NCI-H1694 (cell line): ENCODE measurements at places on chromosomes 7 and 10.

DNA sequence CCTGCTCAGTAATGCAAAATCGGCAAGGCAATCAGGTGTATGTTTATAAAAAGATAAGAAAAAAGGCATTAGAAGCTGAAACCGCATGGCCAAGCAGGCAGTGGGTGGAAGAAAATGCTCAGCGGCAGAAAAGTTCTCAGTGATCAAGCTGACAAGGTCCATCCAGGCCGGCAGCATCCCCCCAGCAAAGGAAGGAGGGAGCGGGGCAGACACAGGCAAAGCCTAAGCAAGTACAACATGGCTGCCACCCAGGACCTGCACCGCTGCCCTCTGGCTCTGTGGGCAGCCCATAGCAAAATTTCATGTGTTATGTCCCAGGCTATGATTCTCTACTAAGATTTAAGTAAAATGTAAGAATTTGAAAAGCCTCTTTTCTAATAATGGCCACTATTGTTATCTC is 45.4 kb downstream of the MRPS24 start:
- DNase-seq, result no peak

GRCh38 chr7:143002106-143002505 is 24.8 kb downstream of the OR9A2 start:
- no peak for DNase-seq

GRCh38 chr7:92973293-92973731 is 136.9 kb upstream of the CDK6 start:
- DNase-seq, result no peak

GRCh38 chr10:119364645-119365600 is 157.6 kb downstream of the GRK5 start:
- DNase-seq, result no peak

DNA sequence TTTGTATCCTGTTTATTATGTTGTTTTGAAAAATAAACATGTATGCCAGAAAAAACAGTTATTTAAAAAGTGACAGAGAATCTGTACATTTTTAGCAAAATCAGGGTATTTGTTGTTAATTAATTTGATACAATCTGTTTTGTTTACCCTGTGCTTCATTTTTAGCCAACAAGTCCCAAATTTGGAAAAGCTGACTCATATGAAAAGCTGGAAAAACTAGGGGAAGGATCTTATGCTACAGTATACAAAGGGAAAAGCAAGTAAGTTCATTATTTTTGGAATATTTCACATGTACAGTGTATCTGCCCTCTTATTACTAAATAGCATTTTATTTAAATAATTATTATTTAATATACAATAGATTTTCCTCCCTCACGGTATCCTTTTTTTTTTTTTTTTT is 151.4 kb downstream of the CDK14 start:
- no peak for DNase-seq

DNA sequence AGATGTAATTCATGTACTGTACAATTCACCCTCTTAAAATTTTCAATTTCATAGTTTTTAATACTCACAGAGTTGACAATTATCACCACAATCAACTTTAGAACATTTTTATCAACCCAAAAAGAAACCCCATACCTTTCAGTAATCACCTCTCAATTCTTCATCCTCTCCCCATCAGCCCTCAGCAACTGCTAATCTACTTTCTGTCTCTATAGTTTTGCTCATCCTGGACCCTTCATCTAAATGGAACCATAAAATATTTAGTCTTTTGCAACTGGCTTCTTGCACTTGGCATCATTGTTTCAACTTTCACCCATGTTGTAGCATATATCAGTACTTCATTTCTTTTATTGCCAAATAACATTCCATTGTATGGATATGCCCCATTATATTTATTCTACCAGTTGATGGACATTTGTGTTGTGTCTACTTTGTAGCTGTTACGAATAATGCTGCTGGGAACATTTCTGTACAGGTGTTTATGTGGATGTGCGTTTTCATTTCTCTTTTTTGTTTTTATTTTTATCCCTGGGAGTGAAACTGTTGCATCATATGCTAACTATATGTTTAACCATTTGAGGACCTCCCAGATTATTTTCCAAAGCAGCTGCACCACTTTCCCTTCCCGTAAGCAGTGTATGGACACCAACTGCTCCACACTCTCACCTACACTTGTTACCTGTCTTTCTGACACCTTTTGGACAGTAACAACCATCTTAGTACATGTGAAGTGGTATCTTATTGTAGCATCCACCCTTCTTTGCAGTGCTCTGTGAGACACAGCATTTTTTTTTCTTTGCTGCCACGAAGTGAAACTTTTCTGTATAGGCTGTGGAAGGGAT is 65.4 kb upstream of the APBB1IP start:
- DNase-seq, result no peak

GRCh38 chr7:936386-937054 is 18.0 kb downstream of the ADAP1 start:
- DNase-seq, result no peak

DNA sequence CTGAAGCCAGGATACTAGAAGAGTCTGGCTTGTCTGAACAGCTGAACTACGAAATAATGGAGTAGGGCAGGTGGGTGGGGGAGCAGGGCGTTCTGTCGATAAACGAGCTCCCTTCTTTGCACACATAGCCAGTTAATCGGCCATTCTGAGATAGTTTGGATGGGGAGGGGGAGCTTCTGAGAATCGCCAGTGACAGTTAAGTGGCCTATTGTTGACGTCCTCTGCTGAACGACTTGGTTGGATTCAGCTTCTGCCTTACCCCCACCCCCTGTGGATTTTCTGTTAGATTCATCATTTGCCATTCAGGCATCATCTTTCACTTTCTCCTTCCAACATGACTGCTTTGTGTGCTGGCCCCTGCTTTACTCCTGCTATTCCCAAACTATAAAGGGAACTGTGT is 520 bp downstream of the CPA5 start:
- no peak for DNase-seq

DNA sequence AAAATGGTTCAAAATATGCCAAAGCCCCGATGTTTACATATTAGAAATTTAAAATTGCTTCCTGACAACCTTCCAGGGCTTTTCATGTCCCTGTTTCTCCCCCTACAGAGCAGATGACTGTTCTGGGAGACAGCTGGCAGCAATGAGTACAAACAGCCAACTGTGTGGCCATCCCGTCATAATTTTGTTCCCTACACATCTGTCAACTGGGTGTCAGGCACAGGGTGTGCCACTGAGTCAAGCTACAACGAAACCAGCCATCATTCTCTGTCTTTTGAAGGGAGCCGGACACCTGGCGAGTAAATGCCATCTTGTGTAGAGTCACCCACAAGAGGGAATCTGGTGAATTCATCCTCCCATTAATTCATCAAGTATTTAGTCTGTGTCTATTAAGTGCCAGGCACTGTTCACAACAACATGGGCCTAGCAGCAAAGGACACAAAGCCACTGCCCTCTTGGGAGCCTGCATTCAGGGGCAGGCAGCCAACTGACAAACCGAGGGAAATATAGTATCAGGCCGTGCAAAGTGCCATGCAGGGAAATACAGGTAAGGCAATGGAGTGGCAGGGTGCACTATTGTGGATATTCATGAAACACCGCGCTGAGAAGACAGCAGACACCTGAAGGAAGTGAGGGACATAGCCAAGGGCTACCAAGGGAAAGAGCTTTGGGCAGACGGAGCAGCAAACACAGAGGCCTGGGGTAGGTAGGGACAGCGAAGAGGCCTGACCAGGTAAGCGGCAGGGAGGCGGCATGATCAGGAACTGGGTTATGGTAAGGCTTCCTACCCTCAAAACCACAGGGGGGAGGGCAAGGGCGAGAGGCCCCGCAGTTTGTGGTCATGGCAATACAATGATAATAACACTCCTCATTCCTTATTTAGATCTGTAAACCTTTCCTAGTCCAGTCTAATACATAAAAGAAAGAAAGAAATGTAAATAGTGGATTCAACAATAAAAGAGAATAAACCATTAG is 213.6 kb downstream of the FAM107B start:
- DNase-seq, result peak; percentile 57

- DNase-seq, result no peak
Observed at GRCh38 chr7:132755538-132756483, 179.5 kb upstream of the PLXNA4 start.

GRCh38 chr10:924524-924859 is 7.0 kb downstream of the LARP4B start:
- no peak for DNase-seq

DNA sequence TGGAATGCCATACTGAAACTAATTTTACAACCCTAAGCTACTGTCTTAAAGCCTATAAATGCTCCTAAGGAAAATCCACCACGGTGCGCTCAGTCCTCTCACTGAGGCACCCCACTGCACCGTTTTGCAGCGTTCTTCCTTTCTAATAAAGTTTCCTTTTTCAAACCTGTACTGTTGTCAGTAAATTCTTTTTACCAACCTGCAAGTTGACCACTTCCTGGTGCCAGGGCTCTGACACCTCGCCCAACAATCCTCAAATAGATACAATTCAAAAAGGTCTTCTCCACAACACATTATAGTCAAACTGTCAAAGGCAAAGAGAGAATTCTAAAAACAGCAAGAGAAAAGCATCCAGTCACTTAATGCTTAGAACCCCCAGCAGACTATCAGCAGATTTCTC is 42.8 kb downstream of the HERPUD2 start:
- DNase-seq, result no peak

GRCh38 chr7:130381468-130382312 is 1.4 kb downstream of the CPA1 start:
- no peak for DNase-seq

DNA sequence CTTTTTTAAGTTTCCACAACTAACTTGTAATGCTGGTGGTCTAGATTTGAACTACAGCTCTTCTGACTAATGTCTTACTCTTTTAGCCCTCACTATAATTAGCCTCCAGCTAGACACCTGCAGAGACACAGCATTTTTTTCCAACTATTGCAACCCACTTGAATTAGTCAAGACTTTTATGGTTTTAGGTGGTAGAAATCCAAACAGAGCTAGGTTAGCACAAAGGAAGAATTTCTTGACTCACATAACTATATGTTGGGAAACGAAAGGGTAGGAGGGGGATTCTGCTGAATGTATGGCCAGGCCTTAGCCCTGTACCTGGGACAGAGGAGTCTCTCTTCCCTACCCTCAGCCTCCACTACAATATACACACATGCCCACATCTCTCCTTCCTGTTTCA is 586.1 kb downstream of the INHBA start:
- DNase-seq, result no peak

GRCh38 chr10:72043016-72043834 is 45.1 kb downstream of the SPOCK2 start:
- DNase-seq, result no peak

DNA sequence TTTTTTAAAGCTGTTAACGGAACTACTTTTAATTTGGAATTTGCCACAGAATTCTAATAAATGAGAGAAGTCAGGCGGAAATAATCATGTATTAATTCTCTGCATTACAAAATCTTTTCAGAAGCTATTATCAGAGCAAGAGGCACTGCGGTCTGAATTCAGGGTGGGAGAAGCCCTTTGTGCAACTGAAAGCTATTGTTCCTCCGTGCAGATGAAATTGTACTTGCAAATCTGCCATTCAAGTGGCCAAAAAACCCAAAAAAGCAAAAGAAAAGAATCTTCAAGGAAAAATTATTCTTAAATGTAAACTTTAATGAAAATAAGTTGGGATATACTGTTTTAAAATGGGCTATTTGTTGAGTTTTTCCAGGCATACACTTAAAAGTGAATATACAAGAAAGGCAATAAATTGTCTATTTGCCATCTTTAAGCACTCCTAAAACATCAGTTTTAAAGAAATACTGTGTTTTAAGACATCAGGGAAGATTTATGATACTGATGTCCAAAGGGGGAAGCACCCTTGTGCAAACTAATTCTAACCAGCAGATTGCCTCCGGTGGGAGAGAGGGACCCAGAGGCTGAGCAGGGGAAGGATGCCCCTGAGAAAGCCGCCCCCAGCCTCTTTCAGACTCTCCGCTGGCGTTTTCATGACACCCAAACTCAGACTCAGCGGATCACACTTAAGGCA is 351.2 kb downstream of the DNAJB6 start:
- no peak for DNase-seq

GRCh38 chr7:116013675-116014074 is 16.9 kb downstream of the TFEC start:
- no peak for DNase-seq

DNA sequence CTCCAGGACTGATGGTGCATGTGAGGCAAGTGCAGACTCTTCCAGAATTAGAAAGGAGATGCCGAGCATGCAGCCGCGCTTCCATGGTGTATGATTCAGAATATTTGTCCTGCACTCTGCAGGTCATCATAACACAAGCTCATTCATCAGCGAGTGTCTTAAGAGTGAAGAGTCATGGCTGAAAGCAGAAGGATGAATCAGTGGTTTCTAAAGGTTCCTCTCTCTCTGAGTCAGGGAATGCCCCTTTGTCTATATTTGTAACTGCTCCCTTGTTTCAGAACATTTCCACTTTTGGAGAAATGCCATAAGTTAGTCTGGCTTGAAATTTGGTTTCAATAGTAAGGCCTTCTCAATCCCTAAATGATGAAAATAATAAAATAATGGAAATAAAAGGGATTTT is 52.3 kb downstream of the HECW1 start:
- DNase-seq, result no peak

- no peak for DNase-seq
Observed at GRCh38 chr10:124694481-124695220, 49.5 kb downstream of the FAM53B start.

- no peak for DNase-seq
Observed at GRCh38 chr10:110959379-110960332, 40.3 kb downstream of the SHOC2 start.
